ENCODE measurements at places on chromosomes 16 and 17. TPM values are rescaled to one million over a fixed set of nuclear protein-coding genes. Genes with fewer than 3 reads are reported as not detected.
A peak's percentile ranks its signal among the peaks of the same experiment; 100 is the strongest.

- DNase-seq: no peak
- no peak overlapping the region for H3K27ac ChIP-seq
- H3K27me3 ChIP-seq: no peaks in the 10 kb centered on the region
- H3K4me1 ChIP-seq: no peaks in the 10 kb centered on the region
- no peak overlapping the region for H3K4me3 ChIP-seq
These were observed 9.7 kb downstream of the RNFT1 start for GRCh38 chr17:59954856-59955255.

DNA sequence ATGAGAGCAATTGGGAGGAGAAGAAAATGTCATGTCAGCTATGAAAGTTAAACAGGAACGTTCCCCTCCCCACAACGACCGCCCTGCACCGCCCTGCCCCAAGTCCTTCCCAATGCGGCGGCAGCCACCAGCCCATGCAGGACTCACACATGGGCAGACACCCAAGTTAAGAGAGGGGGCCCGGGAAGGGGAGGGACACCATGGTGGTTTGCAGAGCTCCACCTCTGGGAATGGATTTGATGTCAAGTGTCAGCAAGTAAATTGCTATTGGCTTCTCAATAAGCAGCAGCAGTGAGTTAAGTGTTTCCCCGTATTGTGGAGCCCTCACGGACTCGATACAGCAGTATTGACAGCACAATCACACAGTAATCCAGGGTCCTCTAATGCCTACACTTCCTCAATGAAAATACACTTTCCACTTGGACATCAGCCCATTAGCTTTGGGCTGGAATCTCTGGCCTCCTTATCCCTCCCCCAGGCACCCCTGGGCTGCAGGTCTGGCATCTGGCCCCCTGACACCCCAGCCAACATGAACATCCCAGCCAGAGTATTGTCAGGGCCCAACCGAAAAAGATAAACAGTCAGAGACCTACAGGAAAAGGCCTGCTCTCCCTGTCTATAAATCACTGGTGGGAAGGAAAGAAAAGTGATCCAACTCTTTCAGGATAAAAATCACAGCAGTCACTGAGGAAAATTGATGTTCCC lies 22.6 kb downstream of the ZFHX3 start:
- H3K4me3 ChIP-seq: no peak overlapping the region
- no peak overlapping the region for H3K27ac ChIP-seq
- no peak for DNase-seq
- no peaks in the 10 kb centered on the region for H3K36me3 ChIP-seq
- no peaks in the 10 kb centered on the region for H3K4me1 ChIP-seq

GRCh38 chr16:11583166-11583565 lies 3.6 kb downstream of the LITAF start:
- H3K4me1 ChIP-seq: peaks cover 57% of the 10 kb centered on the region
- peak overlapping the region; percentile 31 for H3K4me3 ChIP-seq
- H3K27ac ChIP-seq: peak overlapping the region; percentile 94
- DNase-seq: no peak
- H3K27me3 ChIP-seq: no peaks in the 10 kb centered on the region

DNA sequence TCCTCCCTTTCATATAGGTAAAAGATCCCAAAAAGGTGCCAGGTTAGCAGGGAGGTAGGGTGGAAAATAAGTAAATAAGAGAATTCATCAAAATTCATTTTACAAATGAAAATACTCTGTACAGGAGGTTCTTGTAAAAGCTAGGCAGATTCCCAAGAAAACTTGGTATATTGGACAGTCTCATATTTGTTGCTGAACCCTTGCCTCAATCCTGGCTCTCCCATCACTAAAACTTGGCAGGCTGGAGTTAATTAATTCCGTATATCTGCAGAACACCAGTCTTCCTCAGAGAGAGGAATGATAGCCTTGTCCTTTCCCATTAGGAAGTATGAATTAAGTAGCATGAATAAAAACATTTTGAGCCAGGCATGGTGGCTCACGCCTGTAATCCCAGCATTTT lies 66.2 kb upstream of the MTMR4 start:
- H3K4me3 ChIP-seq: no peak overlapping the region
- no peaks in the 10 kb centered on the region for H3K4me1 ChIP-seq
- no peak for DNase-seq
- no peaks in the 10 kb centered on the region for H3K36me3 ChIP-seq

DNA sequence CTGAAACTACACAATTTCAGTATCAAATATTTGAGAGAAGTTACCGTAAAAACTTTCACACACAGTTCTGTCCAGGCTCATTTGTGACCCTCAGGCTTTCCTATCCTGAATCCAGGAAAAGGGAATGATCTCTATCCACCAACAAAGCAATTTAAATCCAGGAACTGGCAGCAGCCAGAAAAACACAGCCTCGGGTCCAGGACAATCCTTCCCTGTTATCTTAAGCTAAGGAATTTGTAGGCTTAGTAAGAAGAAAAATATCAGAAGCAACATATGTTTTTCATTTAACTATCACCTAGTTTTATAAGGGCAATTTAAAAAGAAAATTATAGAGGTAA lies 47.1 kb downstream of the TEX2 start:
- DNase-seq: no peak
- no peak overlapping the region for H3K27ac ChIP-seq
- H3K4me3 ChIP-seq: no peak overlapping the region
- no peaks in the 10 kb centered on the region for H3K4me1 ChIP-seq
- no peaks in the 10 kb centered on the region for H3K27me3 ChIP-seq

DNA sequence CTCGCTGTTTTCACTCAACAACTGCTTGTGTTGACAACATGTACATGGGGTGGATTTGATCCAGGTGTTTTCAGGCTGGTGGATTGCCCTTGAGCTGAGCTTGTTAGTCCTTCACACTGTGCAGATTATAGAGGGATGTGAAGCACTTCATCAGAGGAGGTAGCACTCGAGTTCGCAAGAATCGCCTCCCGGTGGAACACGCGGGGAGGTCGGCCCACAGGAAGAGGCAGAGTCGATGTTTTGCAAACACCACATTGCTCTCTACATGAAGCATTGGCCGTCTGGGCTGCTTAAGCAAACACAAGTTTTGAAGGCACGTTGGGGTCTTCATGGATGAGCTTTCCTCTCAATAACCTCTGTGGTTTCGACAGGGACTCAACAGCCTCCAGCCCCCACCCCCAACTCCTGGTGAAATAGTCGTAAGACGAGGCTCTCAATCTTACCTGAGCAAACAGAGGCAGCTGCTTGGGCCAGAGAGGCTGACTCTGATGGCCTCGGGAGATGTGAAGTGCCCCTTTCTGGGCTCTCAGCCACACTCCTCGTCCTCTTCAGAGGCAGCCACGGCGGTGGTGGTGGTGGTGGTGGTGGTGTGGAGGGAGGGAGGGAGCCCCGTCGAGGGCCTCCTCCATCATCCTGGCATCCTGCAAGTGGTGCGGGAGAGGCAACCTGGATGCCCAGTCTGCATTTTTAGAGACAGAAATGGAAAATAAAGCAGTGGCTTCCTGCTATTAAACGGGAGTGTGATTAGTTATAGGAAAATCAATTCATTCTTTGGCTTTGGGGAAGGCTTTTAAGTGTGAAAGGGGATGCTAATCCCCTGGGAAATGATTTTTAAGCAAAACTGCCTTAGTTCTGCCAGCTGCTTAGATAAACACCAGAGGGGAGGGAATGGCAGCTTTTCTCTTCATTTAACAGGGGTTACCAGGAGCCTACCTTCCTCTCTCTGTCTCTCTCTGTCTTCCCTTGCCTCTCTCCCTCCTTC lies 552.5 kb upstream of the EEF2KMT start:
- DNase-seq: no peak
- H3K27ac ChIP-seq: no peak overlapping the region
- H3K4me1 ChIP-seq: no peaks in the 10 kb centered on the region
- H3K4me3 ChIP-seq: no peak overlapping the region

GRCh38 chr16:65967376-65967775 lies 399.1 kb upstream of the CDH5 start:
- DNase-seq: no peak
- no peak overlapping the region for H3K27ac ChIP-seq
- no peaks in the 10 kb centered on the region for H3K36me3 ChIP-seq
- H3K27me3 ChIP-seq: no peaks in the 10 kb centered on the region
- H3K4me1 ChIP-seq: no peaks in the 10 kb centered on the region

GRCh38 chr16:79845734-79846135 lies 245.2 kb upstream of the MAF start:
- DNase-seq: no peak
- H3K4me1 ChIP-seq: no peaks in the 10 kb centered on the region
- no peaks in the 10 kb centered on the region for H3K36me3 ChIP-seq
- no peaks in the 10 kb centered on the region for H3K27me3 ChIP-seq

DNA sequence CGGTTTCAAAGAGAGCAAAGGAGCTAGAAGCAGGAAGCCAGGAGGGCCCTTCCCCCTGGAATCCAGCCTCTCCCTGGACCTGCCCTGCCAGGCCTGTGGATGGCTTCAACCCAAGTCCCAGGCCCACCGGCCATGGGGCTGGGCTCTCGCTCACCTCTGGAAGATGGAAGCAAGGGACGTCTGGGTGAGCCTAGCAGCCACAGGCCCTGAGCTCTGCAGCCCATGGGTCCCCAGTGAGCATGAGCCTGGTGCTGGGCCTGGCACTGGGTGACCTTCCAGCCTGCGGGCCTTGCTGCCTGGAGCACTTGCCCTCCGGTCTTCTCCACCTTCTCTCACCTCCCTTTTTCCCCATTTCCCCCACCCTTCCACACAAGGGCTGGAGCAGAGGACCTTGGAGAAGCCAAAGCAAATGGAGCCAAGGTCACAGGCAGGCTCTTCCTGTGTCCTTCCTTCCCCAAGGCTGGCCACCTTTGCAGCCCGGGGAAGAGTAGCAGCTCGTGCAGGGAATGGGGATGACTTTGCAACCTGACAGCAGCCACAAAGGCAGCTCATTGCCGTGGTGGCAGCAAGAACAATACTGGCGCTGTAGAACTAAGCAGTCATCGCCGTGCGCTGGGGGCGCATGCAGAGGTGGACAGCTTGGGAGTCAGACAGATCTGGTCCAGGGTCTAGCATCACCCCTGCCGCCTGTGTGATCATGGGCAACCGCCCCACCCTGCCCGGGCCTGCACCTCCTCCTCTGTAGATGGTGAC lies 86.6 kb downstream of the AMFR start:
- no peak overlapping the region for H3K27ac ChIP-seq
- H3K36me3 ChIP-seq: no peaks in the 10 kb centered on the region
- no peak overlapping the region for H3K4me3 ChIP-seq

DNA sequence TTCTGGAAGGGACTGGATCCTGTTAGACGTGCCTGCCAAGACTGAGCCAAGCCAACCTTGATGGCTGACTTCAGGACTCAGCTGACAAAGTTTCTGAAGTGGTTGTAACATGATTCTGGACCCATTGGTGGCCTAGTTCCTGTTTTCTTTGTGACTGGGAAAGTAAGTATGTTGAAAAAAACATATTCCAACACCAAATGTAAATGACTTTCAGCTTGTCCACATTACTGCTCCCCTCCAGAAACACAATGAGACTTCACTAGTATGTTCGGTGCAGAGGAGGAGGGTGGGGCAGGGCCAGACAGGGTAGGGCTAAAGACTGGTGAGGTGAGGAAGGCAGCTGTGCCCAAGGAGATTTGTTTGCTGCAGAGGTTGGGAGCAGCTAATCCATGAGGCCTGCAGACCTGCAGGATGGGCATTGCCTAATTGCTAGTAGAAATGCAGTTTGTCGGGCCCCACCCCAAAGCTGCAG lies 26.4 kb downstream of the NMT1 start:
- H3K27me3 ChIP-seq: no peaks in the 10 kb centered on the region
- no peak overlapping the region for H3K27ac ChIP-seq

- H3K4me1 ChIP-seq: no peaks in the 10 kb centered on the region
- H3K27me3 ChIP-seq: no peaks in the 10 kb centered on the region
- H3K4me3 ChIP-seq: no peak overlapping the region
These were observed 4.9 kb downstream of the DPEP1 start for GRCh38 chr16:89618109-89618998.

DNA sequence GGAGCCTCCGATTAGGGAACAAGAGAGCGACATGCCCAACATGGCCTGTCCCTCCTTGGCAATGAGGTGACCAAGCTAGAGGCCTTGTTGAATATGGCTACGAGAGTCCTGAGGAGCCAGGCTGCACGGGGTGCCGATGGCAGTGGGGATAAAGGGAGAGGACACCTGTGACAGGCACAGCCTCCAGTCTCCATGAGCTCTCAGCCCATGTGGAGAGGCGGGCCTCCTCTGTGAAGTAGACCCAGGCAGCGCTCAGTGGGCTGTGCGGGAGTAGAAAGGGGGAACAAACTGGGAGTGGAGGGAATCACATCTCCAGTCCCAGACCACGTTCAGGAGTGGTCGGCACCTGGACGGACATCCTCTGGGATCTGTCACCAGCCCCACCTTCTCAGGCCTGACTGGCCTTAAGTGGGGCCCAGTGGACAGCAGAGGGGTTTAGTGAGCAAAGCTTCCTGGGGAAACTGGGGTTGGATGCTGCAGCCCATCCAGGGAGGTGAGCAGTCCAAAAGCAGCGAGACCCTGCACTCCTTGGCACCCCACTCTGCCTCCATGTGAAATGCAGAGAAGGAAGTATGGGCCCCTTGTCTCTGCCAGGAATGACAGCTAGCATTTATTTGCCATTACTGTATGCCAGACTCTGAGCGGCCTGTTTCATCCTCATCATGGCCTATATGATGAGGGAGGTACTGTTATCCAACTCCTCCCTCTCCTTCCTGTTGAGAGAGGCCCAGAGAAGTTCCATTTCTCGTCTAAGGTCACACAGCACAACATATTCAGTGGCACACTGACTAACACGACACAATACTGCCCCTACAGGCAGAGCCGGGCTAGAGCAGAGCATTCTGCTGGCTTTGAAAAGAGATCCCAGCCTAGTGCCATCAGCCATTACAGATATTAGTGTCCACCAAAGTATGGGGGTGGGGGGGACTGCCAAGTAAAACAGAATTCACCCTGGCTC lies 4.5 kb upstream of the TMEM92 start:
- H3K36me3 ChIP-seq: no peaks in the 10 kb centered on the region
- no peak overlapping the region for H3K4me3 ChIP-seq
- no peak overlapping the region for H3K27ac ChIP-seq
- H3K27me3 ChIP-seq: no peaks in the 10 kb centered on the region

The SLC25A39 gene
- 155 TPM for polyA plus RNA-seq

The BAHCC1 gene
- polyA plus RNA-seq: not detected

The SLC38A8 gene
- not detected for polyA plus RNA-seq

The KRT20 gene
- polyA plus RNA-seq: not detected

The TBC1D3B gene
- polyA plus RNA-seq: not detected

The CSH2 gene
- polyA plus RNA-seq: not detected

The KRT38 gene
- polyA plus RNA-seq: not detected

Measured in naive thymus-derived CD4-positive, alpha-beta T cell (primary cell).